ENCODE measurements at places on chromosomes 2 and 18.

GRCh38 chr2:145769011-145769716 is 1249.2 kb upstream of the ZEB2 start:
- DNase-seq = no peak

GRCh38 chr2:97966545-97967215 is 29.1 kb downstream of the TMEM131 start:
- no peak for DNase-seq

GRCh38 chr18:13381331-13381730 is 162.8 kb downstream of the LDLRAD4 start:
- no peak for DNase-seq

GRCh38 chr2:143230506-143231253 is 101.5 kb downstream of the ARHGAP15 start:
- no peak for DNase-seq

GRCh38 chr2:174635776-174636404 is 38.3 kb upstream of the WIPF1 start:
- DNase-seq = no peak

GRCh38 chr2:106280722-106281446 is 86.8 kb upstream of the UXS1 start:
- DNase-seq = no peak

- DNase-seq = no peak
Measured at GRCh38 chr18:2513616-2514015, 57.7 kb downstream of the METTL4 start.

- DNase-seq = no peak
Measured at GRCh38 chr2:139155991-139156390, 375.8 kb upstream of the NXPH2 start.

DNA sequence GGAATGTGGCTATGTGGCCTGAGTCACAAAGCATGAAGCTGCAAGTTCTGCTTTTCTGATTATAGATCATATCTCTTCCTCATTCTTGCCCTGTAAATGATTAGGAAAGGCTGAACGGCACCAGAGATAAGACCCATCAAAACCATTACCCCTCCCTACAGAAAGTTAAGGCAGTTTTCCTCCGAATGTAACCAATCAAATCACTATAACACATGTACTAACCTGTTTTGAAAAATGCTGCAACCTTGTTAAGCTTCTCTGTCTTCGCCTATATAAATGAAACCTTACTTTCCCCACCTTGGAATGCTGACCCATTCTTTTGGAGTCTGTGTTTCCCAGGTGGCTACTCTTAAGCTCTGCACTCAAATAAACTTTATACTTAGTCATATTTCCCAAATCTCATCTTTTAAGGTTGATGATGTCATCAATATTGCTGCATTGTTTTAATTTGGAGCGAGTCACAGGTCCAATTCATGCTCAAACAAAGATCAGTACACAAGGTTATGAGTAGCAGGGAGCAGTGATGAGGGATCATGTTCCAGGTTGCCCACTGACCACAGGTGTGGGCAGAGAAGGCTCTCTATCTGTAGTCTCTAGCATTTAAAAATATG is 662.3 kb downstream of the IRS1 start:
- no peak for DNase-seq
